ENCODE measurements at places on chromosomes 13 and 19.

DNA sequence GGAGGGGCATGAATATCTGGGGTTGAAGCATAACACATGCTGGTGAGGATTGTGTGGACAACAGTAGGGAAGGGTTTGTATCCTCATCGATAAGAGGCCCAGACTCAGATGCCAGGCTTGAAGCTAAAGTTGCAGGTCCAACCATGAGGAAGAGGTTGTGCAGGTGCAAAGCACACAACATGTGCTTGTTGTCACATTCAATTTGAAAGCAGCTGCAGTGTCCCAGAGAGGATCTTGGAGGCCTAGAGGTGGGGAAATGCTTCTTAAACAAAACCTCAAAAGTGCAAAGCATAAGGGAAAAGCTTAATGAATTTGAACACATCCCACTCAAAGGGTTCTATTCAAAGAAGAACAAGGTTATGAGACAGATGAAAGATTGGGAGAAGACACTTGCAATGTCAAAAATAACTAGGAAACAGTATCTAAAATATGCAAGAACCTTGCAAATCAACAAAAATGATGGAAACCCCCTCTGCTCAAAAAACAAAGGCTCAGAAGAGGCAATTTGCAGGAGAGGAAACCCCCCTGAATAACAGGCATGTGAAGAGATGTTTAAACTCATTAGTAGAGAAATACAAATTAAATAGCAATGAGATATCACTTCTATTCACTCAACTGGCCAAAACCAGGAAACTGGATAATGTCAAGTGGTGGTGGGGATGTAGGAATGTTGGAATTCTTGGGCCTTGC lies 187.1 kb downstream of the KATNAL1 start:
- no peak for DNase-seq

- peak; percentile 51 for DNase-seq
Measured at GRCh38 chr19:17968362-17968761, 1.5 kb downstream of the KCNN1 start.

DNA sequence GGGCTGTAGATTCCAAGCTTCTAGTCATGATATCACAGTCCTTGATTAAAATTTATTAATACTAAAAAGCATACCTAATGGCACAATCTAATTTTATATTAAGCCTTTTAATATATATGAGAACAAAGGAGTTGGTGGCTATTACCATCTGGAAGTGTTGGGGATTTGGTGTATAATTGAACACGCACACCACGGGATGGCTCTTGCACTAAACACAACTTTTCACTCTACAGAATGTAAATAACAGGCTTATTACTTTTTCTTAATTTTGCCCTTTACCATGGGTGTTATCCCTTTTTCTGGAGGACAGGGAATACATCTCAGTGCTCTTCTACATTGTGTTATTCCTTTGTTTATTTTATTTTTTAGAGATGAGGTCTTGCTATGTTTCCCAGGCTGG lies 21.6 kb downstream of the POMP start:
- DNase-seq: no peak

- no peak for DNase-seq
Measured at GRCh38 chr19:56217039-56217949, 15.2 kb downstream of the ZSCAN5C start.

GRCh38 chr19:28523619-28524018 lies 689.3 kb downstream of the UQCRFS1 start:
- no peak for DNase-seq

- DNase-seq: peak; percentile 83
Measured at GRCh38 chr19:55454787-55455243, 6.6 kb downstream of the ISOC2 start.

- no peak for DNase-seq
Measured at GRCh38 chr19:55528030-55528803, 8.7 kb downstream of the SBK2 start.

DNA sequence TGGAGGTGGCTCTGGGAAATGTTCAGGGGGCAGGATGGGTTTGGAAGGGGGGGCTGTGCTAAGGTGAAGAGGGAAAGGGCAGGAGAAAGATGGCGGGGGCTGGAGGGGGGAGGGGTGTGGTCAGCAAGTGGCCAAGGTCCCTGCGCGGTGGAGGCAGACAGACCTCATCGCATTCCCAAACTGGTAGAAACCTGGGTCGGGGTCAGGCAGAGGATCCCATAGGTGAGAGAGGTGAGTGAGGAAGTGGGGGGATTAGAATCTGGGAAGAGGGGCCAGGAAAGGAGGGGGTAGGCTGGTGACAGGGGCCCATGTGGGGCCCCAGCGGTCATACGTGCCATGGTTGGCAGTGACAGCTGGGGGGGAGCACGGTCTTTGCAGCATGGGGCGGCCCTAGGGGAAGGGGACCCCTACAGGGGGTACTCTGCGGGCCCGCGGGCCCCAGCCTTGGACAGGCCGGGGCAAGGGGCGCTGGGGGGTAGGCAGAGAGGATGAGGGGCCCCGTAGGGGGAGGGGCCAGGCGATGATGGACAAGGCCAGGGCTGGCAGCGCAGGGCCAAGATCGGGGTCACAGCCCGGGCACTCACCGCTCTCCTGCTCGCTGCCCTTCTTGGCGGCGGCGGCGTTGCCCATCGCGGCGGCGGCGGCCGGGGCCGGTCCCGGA lies 514 bp downstream of the PRKACA start:
- DNase-seq: no peak

DNA sequence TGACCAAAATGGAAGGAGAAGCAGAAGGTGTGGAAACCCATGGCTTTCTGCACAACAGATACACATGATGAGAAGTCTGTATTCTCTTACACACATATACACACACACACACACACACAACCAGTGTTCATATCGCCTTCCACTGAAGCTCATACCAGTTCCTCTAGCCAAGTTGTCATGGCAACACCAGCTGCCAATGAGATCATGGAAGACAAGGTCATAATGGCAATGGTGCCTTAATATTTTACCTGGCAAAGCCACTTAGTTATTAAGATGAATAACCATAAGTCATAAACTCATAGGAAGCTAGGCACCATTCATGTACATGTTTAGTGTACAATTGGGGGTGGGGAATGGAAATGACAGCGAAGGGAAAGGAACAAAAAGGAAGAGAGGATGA lies 2.6 kb upstream of the DHRS12 start:
- DNase-seq: no peak

- no peak for DNase-seq
Measured at GRCh38 chr13:101567841-101568240, 115.4 kb downstream of the ITGBL1 start.

DNA sequence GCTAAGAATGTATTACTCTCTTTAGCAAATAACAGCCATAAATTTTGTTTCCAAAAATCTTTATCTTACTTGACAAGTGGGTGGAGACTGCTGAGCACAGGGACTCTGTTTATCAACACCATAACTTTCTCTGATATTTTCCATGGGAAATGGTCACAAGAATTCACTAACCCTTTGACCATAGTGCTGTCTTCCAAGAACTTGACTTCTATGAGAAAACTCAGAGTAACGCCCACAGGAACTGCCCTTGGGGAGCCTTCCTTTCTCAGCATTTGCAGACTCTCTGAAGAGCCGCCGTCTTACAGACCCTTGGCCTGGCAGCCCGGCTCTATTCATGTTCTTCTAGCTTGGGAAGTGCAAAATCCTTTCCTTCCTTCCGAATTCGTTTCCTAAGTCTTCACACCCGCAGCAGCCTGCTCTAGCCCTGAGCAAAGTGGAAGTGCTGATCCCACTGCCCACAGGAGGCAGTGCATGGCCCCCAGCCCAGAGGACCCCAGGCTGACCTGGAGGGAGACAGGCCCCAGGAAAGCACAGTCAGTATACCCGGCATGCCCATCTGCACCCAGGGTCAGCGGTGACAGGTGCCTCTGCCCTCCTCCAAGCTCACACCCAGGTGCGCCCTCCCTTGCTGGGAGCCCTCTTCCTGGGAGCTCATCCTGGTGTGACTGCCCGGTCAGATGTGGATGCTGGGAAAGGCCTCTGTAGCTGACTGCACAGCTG lies 10.2 kb downstream of the GAS6 start:
- no peak for DNase-seq

DNA sequence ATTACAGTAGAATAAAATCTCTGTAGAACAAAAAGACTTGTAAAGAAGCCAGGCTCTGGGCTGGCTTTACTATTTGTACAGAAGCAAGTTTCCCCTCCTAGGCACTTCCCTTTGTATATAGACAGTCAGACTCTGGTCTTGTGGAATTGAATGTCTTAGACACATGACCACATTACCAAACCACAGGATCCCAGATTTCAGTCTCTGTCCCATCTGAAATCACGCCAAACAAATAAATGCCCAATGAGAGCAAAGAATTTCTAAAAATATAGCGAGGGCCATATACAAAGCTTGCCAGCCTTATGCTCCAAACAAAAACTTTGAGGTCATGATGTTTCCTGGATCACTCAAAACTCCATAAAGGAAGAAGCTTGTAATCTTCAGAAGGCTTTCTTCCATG lies 23.9 kb downstream of the CCDC70 start:
- DNase-seq: no peak

- DNase-seq: no peak
Measured at GRCh38 chr19:45515081-45515624, 7.9 kb downstream of the VASP start.

GRCh38 chr13:111033172-111034130 lies 81.7 kb upstream of the ARHGEF7 start:
- no peak for DNase-seq

DNA sequence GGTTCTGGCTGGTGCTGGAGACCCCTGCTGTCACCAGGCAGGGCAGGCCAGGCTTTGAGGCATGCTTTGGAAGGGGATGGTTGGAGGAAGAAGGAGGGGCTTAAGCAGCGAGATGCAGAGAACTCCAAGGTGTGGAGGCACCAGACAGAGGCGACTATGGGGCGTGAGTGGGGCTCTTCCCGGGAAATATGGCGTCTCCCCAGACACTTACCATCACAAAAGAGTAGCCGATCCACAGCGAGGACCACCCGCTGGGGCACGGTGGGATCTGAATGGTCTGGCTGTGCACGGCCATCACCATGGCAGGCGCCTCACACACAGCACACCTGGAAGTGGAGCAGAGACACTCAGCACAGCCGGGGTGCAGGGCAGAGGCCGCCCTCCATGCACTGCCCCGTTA lies 151.9 kb downstream of the COL4A1 start:
- DNase-seq: no peak

GRCh38 chr13:62846302-62846701 lies 1430.7 kb upstream of the PCDH20 start:
- no peak for DNase-seq

- DNase-seq: no peak
Measured at GRCh38 chr19:53977991-53978731, 13.3 kb upstream of the CACNG6 start.

DNA sequence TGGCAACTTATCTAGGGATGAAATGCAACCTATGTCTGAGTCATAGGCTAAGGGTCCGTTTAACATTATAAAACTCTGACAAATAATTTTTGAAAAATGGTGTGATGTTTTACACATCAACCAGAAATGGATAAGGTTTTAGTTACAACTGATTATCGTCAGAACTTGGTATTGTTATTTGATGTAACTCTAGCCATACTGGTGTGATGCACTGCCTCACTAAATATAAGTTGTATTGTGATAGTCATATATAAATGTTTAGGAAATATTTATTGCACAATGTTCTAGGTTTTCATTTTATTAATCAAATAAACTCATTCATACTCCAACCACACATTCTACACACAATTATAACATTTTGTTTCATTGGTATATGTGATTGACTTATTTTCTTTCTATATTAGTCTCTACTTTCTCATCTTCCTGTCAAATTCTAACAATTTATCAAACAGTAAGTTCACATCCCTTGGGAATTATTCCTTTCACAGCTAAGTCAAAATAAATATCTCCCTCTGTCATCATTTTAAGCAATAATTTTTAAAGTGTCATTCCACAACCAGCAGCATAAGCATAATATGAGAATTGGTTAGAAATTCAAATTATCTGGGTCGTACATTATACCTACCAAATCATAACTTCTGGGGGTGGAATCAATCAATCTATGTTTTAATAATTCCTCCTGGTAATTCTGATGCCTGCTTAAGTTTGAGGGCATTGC lies 873.9 kb downstream of the SLITRK1 start:
- no peak for DNase-seq

GRCh38 chr13:108266321-108266990 lies 3.1 kb upstream of the TNFSF13B start:
- DNase-seq: no peak

DNA sequence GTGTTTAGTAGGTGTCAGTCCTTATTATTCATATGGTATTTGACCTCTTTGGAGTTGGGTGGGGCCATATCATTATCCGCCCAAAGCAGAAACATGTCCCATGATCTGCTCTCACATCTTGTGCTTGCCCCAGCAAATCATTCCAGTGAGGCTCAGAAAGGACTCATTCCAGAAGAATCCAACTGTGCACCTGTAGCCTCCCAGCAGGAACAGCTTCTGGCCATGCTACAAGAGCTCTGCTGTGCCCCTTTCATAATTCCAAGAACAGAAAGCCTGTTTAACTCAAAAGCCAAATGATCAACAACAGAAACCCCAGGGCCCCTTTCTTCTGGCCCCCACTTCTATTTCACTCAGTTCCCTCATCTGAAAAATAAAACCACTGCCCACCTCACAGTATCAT lies 673.1 kb downstream of the DIAPH3 start:
- no peak for DNase-seq

DNA sequence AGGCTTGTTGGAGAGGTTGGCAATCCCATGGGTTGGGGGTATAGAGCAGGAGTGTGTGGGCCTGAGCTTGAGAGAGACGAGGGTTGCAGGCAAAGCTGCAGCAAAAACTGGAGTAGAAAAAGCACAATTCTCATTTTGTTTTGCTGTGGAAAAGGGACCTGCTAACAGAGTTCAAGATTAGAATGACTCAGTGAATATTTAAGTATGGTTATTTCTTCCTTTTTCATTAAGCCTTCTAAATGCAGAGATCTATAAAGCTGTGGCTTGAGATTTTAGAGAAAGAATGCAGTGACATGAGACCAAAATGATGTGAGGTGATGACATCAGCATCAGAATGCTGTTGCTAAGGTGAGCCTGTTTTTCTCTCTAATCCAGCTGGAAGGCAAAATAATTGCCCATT lies 10.8 kb upstream of the MBNL2 start:
- DNase-seq: no peak

DNA sequence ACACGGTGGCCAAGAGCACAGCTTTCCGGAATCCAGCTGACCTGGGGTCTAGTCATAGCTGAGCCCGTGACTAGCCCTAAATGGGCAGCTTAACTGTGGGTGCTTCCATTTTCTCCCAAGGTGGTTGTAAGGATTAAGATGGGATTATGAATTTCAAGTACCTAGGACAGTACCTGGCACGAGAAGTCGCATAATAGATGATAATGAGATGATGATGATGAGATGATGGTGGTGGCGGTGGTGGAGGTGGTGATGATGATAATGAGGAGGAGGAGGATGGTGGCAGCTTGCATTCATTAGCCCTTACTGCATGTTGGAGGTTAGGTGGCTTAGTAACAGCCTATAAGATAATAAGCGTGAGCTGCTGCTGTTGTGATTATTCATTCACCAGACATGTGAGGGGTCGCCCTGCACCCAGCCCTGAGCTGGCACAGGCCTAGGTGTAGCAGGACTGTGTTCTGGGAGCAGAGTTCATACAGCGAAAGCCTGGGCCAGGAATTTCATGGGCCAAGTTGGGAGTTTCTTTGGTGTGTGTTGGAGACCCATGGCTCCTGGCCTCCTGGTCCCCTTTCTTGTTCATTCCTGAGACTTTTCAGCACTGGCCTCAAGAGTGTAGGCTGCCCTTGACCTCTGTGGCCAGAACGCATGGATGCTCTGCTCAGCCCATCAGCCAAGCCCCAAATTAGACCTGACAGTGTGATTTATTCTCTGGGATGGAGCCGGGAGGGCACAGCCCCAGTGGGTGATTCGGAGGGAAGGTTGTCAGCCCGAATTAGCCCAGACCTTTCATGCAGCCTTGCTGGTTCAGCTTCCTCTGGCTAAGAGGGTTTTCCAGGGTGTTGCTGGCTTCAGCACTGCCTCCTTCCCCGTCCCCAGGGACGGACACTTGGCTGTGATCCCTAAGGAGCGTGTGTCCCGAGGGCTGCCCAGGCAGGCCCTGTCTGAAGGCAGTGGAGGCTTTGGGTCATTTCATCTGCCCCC lies 128.8 kb downstream of the SIPA1L3 start:
- DNase-seq: no peak

Data from 8988T (cell line).